ENCODE measurements at places on chromosomes 12 and 14.

DNA sequence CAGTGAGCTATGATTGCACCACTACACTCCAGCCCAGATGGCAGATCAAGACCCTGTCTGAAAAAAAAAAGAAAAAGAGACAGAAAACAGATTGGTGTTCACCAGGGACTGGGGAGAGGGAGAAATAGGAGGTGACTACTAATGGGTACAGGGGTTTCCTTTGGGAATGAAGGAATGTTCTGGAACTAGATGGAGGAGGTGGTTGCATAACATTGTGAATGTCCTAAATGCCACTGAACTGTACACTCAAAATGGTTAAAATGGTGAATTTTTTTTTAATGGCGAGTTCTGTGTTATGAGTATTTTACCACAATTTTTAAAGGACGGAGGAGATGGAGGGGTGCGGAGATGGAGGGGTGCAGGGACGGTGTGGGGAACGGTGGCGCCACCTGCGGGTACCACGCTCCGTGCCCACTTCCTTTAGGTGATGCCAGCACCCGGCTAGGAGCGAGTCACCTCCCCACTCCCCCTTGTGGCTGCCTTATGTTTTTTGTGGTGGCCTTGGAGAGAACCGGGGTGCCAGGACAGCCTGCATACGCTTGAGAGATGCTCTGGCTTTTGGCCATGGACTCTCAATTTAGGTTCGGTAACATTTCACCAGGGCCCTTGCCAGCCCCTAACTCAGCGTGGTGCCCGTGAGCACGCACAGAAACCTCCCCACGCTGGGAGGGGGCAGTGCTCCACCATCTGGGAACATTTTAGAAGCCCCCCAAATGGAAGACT, 16.1 kb downstream of the UBC start:
- DNase-seq: peak; percentile 53

- no peak for DNase-seq
Observed at GRCh38 chr12:63894132-63894531, 49.6 kb downstream of the SRGAP1 start.

DNA sequence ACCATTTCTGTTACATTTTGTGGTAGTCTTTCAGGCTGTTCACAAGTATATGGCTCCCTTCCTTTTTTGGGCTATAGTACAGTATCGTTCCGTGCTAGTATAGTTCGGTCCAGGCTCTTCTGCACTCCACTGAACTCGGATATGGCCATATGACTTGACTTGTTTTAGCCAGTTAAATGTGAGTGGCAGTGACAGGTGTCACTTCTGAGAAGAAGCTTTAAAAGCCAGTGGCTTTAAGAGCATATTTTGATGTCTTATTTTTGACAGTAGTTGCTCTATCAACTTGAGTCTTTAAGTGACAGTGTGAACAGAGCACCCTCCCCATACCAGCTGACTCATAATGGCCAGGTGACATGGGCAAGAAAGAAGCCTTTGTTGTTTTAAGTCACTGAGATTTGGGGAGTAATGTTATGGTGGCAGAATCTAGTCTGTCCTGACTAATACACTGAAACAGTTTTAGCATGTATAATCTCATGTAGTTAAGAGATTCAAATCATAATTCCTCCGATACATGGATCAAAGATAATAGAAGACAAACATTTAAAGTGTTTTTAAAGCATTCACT, 64.6 kb downstream of the ANO4 start:
- no peak for DNase-seq

- DNase-seq: no peak
Observed at GRCh38 chr12:89789862-89790261, 81.2 kb upstream of the ATP2B1 start.

DNA sequence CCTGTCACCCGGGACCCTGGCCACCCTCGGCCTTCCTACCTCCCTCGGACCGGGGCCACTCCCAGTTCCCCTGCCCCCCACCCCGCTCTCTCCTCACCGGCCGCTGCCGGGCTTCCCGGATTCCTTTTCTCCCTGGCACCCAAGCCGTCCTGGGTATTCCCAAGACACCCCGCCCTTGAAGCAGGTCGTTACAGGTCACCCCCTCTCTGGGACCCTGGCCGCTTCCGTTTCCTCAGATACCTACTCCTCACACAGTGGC, 493 bp downstream of the NUMB start:
- no peak for DNase-seq

DNA sequence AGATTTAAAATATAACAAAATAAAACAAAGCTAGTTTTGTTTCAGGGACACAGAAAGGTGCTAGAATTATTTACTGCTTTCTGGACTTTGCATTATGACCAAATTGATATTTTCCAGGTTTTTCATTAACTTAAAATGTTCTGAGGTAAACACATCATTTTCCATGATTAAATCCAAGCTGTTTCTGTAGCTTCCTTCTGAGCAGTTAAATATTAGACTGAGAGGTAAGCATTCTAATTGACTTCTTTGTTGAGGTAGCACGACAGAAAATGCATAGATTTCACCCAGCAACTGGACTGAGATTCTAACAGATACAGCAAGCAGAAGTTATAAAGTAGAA, 98.3 kb downstream of the BMP4 start:
- no peak for DNase-seq

DNA sequence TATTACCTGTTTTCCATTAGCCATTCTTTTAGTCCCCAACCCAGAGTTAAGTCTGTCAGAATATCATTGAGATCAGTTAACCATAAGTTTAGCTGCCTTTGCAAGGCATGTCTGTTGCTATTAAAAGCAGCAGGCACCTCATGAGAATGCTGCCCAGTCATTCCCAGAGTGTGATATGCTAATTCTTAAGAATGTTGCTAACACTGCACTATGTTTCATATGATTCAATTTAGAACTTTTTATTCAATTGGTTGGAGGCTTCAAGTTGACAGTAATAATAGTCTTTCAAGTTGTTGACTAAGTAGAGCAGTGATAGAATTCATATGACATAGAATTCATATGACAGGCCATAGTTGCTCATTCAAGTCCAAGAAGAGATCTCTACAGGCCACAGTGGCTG, 292.3 kb downstream of the FUT8 start:
- peak; percentile 17 for DNase-seq

DNA sequence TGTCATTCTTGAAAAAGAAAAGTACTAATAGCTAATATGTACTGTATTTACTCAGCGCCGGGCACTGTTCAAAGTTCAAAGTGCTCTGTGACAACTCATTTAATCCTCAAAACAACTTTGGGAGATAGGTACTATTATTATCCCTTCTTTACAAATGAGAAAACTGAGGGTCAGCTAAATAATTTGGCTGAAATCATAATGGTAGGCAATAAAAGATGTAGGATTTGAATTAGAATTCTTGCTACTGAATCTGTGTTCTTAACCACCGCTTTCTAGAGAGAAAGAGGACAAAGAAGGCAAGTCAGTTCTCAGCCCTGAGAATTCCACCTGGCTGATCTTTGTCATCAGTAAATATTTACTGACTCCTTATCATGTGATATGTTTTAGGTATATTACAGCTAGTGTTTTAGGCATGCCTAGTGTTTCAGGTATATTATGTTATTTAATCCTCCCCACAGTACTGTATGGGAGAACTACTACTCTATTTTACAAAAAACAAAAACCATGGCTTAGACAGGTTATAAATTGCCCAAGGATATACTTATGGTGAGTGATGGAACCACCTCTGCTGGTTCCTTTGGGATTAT, 205.7 kb upstream of the GZMB start:
- DNase-seq: no peak

- DNase-seq: peak; percentile 56
Observed at GRCh38 chr12:50088577-50089335, 3.6 kb downstream of the SMARCD1 start.

DNA sequence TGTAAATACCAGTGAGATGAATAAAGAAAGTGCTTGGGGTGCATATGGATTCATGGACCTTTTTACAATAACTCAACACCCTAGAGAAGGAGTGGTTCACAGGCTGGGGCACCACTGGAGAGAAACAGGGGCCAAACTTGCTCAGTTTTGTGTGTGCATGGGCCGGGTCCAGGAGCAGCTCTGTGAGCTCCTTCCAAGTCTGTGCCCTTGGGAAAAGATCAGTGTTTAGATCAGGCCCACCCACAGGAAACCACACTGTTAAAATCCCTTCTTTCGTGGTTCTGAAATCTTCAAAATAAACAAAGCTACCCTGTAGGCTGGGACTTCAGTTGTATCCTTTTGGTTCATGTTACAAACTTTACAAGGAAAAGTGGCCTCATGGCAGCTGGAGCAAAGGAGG, 156.1 kb upstream of the TMEM260 start:
- DNase-seq: no peak

DNA sequence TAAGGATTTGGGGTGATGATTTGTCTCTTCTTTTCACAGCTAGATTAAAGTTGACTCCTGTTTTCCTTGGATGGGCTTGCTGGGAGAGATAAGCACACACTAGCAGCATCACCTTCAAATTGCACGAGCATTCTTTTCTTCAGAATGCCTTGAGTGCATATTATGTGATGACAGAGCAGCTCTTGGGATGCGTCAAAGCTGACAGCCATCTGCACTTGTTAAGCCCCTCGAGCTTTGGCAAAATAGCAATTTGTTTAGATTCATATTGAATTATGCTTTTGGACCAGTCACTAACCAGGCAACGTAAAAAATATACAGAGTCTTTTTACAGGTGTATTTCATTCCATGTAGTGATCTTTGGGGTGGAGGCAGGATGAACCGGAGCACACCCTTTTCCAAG, 407.0 kb downstream of the FUT8 start:
- no peak for DNase-seq

DNA sequence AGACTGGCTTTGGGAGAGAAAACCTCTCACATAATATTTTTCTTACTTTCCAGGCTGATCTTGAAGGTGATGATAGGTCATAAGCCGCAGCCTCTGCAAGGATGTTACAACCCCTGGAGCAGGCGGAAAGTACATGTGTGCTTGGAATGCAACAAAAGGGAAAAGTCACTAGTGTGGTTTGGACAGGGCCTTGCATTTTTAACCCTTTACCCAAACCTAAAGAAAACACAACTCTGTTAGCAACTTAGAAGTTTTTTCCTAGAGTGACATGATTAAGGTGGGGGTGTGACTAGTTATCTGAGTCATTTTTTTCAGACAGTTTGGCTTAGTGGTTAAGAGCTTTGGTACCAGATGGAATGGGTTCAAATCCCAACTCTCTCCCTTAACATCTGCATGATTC, 97.0 kb downstream of the TMEM30B start:
- DNase-seq: no peak

GRCh38 chr12:2678426-2678825, 116.3 kb upstream of the FKBP4 start:
- no peak for DNase-seq

DNA sequence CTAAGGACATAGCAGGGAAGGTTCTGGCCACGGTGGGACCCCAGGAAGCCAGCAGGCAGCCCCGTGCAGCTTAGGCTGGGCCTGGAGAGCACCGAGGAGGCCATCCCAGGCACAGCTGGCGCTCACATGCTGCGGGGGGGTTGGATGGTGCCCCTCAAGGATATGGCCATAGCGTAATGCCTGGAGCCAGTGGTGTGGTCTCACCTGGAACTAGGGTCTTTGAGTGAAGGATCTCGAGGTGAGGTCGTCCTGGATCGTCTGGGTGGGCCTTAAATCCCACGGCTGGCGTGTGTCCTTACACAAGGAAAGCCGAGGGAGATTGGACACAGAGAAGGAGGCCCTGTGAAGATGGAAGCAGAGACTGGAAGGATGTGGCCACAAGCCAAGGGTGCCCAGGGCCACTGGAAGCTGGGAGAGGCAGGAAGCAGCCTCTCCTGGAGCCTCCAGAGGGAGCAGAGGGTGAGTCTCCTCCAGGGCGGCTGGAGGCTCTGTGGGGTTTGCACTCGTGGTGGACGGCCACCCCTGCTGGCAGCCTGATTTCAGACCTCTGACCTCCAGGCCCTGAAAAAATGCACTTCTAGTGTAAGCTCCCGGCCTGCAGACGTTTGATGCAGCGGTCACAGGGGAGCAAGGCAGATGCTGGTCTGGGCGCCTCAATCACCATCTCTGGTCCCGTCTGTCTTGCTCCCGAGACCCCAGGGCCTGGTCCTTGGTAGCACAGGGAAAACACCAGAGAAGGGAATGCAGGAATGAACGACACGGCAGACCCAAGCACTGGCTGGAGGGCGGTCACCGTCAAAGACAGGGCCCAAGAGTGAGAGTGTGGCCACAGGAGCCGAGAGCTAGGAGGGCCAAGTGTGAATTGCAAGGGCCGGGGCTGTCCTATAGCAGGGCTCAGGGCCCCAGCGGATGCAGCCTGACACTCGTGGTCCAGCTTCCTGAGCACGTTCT, 218.6 kb downstream of the KIF26A start:
- DNase-seq: no peak

DNA sequence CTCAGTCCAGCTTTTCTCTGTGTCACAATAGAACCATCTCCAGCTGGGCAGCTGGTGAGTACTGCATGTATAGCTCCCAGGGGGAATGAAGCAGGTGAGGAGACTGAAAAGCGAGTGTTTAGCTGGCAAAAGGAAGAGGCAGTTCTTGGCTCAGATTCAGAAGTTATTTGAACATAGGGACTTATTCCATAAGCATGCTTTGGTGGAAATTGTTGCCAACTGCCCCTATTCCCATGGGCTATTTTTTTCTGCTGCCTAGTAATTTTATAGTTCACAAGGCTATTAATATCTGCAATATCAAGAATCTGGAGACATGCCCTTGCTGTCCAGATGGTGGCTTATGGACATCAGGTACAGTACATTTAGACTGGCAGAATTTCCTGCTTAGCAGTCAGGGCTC, 1112.7 kb downstream of the LRFN5 start:
- DNase-seq: no peak

DNA sequence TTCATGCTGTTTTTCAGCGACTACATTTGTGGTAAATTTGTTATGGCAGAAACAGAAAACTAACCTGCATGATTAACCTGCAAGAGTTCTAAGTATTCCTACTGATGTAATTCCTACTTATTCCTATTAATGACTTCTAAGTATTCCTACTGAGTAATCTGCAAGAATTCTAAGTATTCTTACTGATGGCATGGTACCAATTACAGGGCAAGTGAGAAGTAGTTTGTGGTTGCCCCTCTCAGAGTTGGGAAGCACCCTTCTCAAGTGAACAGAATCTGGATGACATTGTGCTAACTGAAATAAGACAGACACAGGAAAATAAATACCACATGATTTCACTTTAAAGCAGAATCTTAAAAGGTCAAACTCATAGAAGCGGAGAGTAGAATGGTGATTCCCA, 100.9 kb upstream of the CPNE8 start:
- DNase-seq: no peak

GRCh38 chr12:52833922-52834726, at the start of gene KRT79:
TSS of gene KRT79 (minus strand) at chr12:52834311. CDS start at chr12:52834260, 51 bp downstream.
- no peak for DNase-seq

- no peak for DNase-seq
Observed at GRCh38 chr12:51635346-51635745, 44.3 kb downstream of the SCN8A start.

GRCh38 chr14:66610154-66610563, 102.2 kb downstream of the GPHN start:
- DNase-seq: no peak

Measured in activated T-cell treated with anti-CD3 and anti-CD28 coated beads for 24 hours (primary cell).